ENCODE measurements at places on chromosomes 4 and X. TPM values are rescaled to one million over a fixed set of nuclear protein-coding genes. Genes with fewer than 3 reads are reported as not detected.

GRCh38 chr4:14790494-14790893 lies 211.8 kb upstream of the CPEB2 start:
- DNase-seq = peak; percentile 64

DNA sequence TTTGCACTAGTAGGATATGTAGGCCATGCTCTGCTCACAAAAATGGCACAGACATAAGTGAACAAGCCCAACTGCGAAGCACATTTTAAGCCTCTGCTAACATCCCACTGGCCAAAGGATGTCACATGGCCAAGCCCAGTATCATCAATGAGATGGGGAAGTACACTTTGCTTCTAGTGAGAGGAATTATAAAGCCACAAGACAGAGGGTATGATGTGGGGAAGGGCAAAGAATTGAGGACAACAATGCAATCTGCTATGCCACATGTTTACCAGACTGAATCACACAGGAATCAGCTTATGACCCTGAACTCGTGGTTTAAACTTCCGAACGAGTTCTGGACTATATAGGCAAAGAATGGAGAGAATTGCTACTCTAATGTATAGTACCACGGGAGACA lies 39.1 kb downstream of the SUPT20HL1 start:
- no peak for DNase-seq

GRCh38 chr4:3253808-3254207 lies 4.8 kb downstream of the MSANTD1 start:
- no peak for DNase-seq

The PITX2 gene
- total RNA-seq = 7.1 TPM

GRCh38 chrX:119573840-119574393 lies 446 bp upstream of the UBE2A start:
- no peak for DNase-seq

The DCX gene
- total RNA-seq = not detected

DNA sequence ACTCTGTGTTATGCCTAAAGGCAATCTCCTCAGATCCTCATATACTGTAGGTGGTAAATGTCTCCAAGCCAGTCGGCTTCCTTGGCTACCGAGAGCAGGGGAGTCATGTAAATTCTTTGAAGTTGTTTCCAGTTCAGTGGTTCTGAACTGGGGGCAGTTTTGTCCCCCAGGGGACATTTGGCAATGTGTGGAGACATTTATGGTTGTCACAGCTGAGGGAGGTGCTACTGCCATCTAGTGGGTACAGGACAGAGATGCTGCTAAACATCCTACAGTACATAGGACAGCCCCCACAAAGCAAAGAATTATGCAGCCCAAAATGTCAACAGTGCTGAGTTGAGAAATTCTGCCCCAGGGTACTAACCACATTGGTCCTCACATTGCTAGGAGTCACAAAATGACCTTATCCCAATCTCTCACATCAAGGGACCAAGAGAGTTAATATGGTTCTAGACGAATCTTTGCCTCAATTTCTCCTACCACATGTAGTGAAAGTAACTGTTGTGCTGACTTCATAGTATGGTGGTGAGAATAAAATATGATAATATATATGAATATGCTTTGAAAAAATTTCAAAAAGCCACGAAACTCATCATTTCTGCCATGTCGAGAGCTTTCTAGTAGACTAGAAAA lies 104.4 kb upstream of the ARHGAP24 start:
- peak; percentile 34 for DNase-seq

All from HT1080 (cell line).